ENCODE measurements at places on chromosomes 4 and X. TPM values are rescaled to one million over a fixed set of nuclear protein-coding genes. Genes with fewer than 3 reads are reported as not detected.

The GC gene
- not detected for total RNA-seq

The BEX4 gene
- 46.4 TPM for total RNA-seq

The IL2RG gene
- total RNA-seq, result not detected

The H2BW2 gene
- total RNA-seq, result not detected

The NUP62CL gene
- 14.8 TPM for total RNA-seq

The SAGE1 gene
- total RNA-seq, result not detected

The KLHL13 gene
- total RNA-seq, result 41.7 TPM

DNA sequence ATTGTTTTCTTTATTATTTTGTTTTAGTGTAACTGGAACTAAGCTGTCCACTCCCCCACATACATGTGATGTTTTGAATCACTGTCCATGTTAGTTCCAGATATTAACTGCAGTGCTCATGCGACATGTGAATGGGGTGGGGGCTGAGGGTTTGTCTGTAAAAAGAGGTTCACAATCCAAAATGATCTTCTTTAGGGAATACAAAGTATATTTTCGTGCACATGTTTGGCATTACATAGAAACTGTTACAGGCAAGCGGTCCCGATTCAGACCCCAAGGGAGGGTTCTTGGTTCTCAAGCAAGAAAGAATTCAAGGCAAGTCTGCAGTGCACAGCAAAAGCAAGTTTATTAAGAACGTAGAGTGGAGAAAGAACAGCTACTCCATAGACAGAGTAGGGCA lies 296.5 kb upstream of the CLNK start:
- no peak for DNase-seq

- DNase-seq, result no peak
These were observed 137.7 kb downstream of the LDB2 start for GRCh38 chr4:16760617-16761363.

- DNase-seq, result no peak
These were observed 136.8 kb downstream of the FAM53A start for GRCh38 chr4:1547131-1547855.

DNA sequence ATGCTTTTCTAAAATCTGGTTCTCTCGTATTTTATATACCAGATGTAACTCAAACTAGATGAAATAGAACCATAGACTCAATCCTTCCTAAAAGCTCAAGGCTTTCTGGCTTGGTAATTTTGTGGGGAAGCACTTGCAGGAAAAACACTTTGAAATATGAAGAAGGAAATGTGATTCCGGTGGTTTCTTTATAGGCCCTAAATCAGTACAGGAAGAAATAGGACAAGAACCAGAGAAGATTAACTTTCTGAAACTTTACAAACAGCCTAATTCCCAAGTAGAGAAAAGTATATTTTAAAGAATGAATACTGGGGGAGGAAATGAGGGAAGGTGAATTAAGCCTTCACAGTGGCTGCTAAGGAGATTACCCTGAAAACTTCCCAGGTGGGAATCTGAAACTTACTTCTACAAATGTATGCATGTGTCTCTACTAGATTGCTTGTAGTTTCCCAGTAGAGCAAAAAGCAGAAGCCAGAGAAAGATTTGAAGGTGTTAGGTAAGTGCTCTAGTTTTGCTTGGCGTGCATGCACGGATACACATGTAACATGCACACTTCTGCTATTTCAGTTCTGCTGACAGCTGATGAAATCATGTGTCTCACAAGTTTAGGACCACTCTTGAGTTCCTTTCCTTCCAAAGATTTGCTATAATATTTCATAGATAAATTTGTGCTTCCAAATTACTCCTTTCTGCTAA lies 92.1 kb downstream of the AFF1 start:
- DNase-seq, result no peak

DNA sequence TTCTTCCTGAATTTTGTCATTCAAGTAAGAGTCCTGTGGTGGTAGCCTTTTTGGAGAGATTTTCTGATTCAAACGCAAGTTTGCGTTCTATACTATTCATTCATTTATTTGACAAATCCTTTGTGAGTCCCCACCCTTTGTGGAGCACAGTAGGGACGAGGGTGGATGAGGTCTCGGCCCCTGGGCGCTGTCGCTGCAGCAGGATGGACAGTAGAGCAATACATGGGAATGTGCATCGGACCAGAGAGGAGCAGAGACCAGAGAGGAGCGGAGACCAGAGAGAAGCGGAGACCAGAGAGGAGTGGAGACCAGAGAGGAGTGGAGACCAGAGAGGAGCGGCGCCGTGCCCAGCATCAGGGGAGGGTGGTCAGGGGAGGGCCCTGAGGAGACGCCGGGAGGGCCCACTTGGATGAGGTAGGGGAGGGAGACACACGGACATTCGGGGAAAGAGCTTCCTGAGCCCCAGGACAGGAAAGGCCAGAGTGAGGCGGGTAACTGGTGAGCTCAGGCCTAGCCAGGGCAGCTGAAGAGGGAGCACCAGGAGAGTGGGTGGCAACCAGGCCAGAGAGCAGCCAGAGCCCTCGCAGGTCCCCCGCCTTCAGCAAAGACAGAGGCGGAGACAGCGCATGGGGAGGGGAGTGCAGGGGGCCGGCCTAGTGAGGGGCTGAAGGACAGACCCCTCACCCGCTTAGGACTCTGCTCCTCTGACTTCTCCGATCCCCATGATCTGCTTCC lies 67.3 kb downstream of the NAT8L start:
- no peak for DNase-seq

- no peak for DNase-seq
These were observed 381.7 kb downstream of the STPG2 start for GRCh38 chr4:97761445-97762114.

- no peak for DNase-seq
These were observed 187.1 kb upstream of the C1QTNF7 start for GRCh38 chr4:15240764-15241163.

- no peak for DNase-seq
These were observed 64.8 kb downstream of the NCAPG start for GRCh38 chr4:17875402-17876070.

- no peak for DNase-seq
These were observed 721.8 kb downstream of the ADGRL3 start for GRCh38 chr4:61921920-61922319.

All from epithelial cell of proximal tubule (primary cell).